ENCODE measurements at places on chromosomes 1 and 21.

DNA sequence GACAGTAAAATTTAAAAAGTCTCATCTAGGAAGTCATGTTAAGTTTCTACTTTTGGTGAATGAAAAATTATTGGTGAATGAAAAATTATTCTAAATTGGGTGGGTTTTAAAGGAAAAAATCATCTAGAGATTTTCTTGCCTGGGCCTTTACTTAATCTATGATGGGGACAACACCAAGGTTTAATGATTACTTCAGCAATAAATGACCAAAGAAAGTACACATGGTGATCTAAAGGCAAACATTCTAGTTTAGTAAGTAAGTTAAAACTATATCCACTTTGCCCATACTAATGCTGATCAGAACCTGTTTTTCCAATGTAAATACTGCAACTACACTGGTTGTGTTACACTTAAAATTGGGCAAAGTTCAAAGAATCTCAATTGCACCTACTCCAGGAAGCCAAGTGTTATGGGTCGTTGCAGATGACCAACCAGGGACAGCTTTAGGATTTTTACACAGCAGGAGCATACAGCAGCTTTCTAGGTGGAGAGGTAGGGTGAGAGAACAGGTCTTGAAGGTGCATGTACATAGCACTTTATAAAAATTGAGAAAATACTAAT, 14.6 kb upstream of the RPL5 start:
- DNase-seq = no peak

DNA sequence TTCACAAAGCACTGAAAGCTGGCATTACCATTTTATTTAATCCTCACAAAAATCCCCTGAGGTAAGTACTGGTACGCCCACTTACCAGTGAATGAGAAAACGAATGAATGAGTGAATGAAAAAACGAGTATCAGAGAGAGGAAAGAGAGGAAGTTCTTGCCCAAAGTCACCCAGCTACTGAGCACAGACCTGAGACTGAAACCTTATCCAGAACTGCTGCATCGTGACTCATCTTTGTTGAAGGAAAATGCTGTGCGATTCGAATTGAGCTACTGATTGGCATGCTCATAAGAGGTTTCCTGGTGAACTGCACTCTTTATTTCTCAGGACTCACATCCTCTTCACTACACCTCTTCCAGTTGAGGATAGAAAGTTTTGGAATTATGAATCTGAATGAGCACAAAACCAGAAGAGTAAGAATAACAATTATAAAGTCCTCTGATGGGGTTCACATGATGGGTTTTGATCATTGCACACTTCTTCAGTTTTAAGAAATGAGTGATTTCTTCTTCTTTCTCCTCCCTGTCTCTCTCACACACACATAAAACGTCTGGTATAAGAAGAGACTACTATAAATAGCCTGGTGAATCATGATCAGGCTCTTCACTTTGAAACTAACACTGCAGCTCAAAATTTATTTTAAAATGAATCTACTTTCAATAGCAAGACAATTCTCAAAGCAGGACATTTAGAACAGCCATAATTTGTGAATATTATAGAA, 32.1 kb downstream of the IL12RB2 start:
- DNase-seq = peak; percentile 69

DNA sequence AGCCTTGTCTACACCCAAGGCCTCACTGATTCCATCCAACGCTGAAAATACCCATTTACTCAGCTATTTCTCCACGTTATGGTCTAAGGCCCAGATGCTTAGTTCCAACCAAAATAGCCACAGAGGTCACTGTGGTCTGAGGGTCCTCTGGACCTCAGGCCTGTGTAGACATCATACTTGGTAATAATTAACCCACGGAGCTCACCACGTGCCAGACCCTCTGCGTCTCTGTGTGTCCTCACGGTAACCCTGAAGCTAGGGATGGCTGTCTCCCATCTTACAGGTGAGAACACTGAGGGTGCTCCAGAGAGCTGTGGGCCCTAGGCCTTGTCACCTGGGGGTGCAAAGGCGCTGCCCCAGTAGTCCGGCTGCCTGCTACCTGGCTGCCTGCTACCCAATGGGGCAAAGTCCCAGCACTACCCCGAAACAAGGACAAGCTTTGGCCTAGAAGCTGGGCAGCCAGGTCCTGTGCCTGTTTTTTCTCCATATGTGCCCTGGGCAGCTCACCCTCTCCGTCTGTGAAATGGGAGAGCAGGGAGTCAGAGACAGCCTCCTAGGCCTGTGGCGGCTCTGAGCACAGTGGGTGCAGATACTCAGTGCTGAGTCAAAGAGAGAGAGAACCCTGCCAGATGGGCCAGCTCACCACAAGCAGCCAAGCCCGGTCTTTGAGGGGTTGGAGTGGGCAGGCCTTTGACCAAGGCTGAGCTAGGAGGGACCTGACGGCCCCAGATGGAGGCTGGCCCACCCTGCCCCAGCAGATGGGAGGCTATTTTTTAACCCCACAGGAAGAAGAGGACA, 17.0 kb upstream of the RUNX3 start:
- DNase-seq = peak; percentile 10

DNA sequence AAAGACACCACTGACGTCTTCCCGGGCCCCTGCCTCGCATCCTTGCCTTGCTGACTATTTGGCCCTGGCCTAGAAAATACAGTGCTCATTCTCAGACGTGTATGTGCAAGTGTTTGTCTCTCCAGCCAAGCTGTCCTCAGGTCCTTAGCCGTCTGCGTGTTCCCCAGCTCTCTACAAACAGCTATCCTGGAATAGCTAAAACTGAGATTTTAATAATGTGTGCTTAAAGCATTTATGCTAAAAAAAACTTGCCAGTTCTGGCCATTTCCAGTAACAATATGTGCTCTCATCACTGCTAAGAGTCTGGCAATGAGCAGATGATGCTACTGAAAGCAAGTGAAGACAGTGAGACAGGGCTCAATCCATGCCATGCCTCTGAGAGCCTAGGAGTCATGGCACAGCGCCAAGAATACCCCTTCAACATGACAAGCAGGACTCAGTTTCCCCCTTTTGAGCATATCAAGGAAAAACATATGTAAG, 55.7 kb downstream of the IRF2BP2 start:
- DNase-seq = no peak

DNA sequence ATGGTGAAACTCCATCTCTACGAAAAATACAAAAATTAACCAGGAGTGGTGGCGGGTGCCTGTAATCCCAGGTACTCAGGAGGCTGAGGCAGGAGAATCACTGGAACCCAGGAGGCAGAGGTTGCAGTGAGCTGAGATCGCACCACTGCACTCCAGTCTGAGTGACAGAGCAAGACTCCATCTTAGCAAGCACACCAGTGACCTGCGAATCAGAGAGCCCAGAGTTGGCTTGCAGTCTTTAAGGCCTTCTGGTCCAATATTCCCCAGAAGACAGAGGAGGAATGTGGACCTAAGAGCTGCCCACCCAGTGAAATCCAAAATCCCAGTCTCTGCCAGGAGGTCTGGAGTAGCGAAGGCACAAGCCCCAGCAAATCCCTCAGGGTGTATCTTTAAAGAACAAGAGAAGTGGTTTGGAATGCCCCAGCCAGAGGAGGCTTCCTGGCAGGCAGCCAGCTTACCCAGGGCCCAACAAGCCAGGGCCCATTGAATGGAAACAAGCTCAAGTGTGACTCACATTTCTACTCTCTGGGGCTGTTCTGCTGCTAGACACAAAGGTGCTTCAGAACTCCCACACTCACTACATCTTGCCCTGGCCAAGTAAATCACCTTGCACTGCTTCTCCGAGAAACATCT, 23.9 kb downstream of the GPR161 start:
- DNase-seq = peak; percentile 33

DNA sequence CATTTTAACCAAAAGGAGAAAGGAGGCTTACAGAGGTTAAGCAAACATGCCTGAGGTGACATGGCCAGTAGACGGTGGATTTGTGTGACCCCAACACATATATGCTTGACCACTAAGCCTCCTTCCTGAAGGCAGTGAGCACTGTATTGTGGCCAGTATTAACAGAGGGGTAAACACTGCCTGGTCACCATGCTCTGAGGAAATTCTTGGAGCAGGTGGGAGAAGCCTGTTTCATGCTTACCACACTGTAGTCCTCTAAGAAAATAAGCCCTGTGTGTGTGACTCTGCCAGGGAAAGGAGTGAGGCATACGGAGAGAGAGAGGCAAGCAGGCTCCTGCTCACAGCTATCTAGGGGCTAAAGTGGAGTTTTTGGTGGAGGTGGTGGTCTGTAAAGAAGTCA, 102.7 kb downstream of the KCND3 start:
- no peak for DNase-seq

DNA sequence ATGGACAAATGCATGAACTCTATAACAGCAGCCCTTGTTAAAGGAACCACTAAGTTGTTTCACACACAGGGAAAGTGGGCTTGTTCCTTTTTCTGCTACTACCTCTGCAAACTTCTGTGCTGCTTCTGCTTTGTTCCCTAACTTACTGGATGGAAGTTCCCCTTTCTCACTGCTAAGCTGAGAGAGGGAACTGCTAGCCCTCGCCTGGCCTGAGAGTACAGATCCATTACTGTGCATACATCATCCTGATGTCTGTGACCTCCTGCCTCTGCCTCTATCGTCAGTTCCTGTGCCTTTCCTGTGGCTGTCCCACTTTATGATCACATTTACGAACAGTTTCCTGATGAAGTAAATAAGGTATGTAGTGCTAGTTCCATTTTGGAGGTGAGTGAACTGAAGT, 3.5 kb downstream of the GNAT2 start:
- DNase-seq = no peak

DNA sequence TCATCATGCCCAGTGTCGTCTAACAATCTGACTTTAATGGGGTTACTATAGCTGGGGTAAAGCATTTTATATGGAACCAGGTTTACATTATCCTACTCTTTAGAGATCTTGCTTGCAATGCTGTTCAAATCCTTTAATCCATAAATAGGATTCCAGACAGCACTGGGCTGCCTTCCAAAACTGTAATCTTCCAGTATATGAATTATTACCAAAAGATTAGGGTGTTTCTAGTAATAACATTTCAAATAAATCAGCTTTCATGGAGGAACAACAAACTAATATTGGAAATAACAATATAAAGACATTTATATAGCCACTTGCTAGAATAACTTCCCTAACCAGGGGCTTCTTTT, 88.6 kb upstream of the PLXNA2 start:
- DNase-seq = no peak

- DNase-seq = peak; percentile 41
Observed at GRCh38 chr1:7267493-7267892, 482.2 kb downstream of the CAMTA1 start.

GRCh38 chr21:23887725-23888306, 1719.5 kb downstream of the MRPL39 start:
- no peak for DNase-seq
